ENCODE measurements at places on chromosomes 1 and 21.

- no peak for DNase-seq
Observed at GRCh38 chr1:225631021-225631663, 21.8 kb downstream of the ENAH start.

DNA sequence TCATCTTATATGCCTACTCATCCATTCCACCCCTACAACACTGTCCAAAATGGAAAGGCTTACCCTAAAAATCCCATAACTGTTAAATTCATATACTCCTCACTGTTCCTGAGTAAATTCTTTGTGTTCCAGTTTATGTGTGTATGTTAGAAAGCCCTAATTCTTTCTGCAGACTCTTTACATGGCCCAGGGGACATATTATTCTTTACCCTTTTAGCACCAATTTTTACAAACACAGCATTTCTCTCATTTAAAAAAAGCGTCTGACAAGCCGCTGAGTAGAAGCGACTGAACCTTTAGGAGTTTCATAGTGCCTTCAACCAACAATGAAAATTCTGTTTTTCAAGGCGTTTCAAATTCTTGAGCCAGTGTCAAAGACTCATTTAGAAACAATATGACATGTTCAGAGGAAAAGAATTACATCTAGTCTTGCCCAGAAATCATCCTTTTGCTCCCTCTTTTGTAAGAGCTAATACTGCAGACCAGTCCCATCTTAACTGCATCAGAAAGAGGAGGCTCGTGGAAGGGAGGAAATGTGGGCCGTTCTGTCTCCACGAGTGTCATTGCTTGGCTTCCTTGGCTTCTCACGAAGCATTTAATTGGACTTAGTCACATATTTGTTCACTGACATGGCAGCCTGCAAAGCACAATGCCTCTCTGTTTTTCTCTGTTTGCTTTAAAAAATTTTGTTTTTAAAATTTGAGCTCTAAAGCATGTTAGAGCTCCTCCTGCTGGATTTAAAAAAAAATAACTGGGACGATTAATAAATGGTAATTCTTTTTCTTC, 21.3 kb upstream of the C1orf105 start:
- peak; percentile 91 for DNase-seq

GRCh38 chr1:203629507-203630082, 3.0 kb downstream of the ATP2B4 start:
- no peak for DNase-seq

GRCh38 chr1:95197616-95198252, 36.3 kb upstream of the RWDD3 start:
- peak; percentile 9 for DNase-seq

- DNase-seq = no peak
Observed at GRCh38 chr1:99992760-99993467, 23.1 kb downstream of the SLC35A3 start.

GRCh38 chr1:58818075-58818474, 34.2 kb upstream of the JUN start:
- no peak for DNase-seq

GRCh38 chr1:108016451-108016920, 51.5 kb upstream of the VAV3 start:
- no peak for DNase-seq

DNA sequence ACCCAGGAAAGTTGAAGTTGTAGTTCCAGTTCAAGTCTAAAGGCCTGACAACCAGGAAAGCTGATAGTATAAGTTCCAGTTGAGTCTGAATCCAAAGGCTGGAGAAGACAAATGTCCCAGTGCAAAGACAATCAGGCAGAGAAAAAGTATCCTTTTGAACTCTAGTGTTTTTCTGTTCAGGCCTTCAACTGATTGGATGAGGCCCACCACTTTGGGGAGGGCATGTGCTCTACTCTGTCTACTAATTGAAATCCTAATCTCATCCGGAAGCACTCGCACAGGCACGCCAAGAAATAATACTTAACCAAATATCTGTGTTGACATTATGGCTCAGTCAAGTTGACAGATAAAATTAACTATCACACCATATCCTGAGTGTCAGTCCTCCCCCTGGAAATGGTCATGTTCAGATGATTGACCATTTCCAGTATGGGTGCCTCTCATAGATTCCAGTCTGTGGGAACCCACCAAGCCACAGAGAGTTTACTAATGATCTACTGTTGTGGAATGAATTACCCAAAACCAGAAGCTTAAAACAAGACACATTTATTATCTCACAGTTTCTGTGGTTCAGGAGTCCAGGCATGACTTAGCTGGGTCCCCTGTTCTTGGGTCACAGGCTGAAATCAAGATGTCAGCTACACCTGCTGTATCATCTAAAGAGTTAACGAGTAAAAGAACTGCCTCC, 296.3 kb upstream of the ZP4 start:
- no peak for DNase-seq

DNA sequence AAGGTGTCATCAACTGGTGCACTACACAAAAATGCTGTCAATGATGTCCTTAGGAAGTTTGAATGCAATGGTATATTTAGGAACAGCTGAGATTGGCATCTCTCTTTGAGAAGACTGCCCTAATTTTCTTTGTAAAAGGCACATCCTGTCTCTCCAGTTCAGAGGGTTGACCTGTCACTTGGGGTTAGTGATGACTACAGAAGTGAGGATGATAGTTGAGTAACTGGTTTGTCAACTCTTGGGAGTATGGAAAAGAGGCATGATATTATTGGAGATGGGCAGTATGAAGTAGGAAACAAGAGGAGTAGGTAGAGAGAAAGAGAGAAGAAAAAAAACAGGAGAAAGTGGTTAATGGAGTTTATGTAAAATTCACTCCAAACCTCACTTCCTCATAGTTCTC, 40.4 kb upstream of the PIGC start:
- DNase-seq = no peak

DNA sequence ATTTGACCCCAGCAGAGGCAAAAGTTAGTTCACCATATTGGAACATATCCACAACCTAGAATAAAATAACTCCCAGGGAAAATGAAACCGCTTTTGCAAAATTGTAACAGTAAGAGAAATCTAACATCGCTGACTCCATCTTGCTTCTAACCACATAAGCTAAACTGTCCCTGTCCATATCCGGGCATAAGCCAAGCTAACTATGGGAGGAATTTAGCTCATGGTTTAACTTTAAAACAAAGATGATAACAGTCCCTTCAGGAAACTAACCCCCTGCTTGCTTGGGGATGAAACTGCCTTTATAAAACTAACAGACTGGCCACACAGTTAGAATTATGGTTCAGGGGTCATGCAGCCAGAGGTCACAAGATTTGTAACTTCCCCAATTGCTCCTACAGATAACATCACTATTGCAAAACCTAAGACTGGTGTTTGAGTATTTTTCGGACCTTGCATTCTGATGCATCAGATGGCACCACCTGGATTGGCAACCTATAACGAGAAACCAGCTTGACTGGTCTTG, 46.3 kb downstream of the TESK2 start:
- DNase-seq = no peak

- no peak for DNase-seq
Observed at GRCh38 chr21:42144679-42145568, 73.8 kb downstream of the UMODL1 start.

DNA sequence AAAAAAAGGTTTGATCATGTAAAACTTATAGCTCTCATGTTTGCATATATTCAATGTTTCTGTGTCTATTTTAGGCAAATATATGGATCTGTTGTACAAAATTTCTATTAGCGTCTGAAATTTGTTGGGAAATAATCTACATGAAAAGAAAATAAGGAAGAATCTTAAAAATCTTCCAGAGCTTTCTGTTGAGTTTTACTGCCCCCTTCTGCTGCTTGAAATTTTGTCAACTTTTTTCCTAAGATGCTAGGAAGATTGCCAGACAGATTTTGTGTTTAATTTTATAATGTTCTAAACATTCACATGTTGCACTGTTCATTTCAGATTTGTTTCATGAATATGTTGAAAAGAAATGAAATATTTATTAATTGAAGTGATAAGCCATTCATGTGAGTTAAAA, 2.5 kb upstream of the PTGS2 start:
- DNase-seq = peak; percentile 55

DNA sequence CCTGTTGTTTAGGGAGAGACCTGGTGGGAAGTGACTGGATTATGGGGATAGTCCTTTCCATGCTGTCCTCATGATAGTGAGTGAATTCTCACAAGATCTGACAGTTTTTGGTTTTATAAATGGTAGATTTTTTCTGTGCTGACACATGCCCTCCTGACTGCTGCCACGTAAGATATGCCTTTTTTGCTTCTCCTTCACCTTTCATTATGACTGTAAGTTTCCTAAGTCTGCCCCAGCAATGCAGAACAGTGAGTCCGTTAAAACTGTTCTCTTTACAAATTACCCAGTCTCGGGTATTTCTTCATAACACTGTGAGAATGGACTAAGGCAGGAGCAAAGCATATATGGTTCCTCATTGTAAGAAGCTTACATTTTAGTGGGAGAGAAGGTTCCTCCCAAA, 1727.2 kb downstream of the NCAM2 start:
- no peak for DNase-seq

- DNase-seq = no peak
Observed at GRCh38 chr1:1393014-1393413, 6.1 kb downstream of the CCNL2 start.

- no peak for DNase-seq
Observed at GRCh38 chr1:34925730-34926129, 3.7 kb downstream of the DLGAP3 start.

DNA sequence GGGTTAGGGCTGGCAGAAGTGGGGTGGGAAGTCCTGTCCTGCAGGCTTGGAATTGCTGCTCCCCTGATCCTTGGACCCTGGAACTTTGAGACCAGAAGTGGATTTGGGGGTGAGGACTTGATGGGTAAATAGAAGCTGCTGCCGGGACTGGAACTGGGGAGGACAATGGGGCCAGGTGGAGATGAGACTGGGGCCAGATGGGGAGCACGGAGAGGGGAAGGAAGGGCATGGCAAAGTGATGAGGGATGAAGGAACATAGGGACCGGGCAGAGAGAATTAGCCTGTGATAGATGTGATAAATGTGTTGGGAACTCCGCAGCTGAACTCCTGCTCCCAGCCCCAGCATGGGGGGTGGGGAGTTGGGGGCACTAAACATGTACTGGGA, 637 bp downstream of the NHLH1 start:
- no peak for DNase-seq

- no peak for DNase-seq
Observed at GRCh38 chr1:40258445-40258769, 371 bp downstream of the ZMPSTE24 start.

DNA sequence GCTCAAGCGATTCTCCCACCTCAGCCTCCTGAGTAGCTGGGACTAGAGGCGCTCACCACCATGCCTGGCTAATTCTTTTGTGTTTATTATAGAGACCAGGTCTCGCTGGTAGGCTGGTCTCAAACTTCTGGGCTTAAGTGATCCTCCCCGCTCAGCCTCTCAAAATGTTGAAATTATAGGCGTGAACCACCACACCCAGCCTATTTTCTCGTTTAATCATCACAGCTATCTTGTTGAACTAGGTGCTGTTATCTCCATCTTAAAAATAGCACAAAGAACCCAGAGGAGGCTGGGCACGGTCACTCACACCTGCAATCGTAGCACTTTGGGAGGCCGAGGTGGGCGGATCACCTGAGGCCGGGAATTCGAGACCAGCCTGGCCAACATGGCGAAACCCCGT, 28.1 kb downstream of the COL16A1 start:
- DNase-seq = no peak

GRCh38 chr21:29232530-29233255, 66.0 kb upstream of the BACH1 start:
- no peak for DNase-seq

DNA sequence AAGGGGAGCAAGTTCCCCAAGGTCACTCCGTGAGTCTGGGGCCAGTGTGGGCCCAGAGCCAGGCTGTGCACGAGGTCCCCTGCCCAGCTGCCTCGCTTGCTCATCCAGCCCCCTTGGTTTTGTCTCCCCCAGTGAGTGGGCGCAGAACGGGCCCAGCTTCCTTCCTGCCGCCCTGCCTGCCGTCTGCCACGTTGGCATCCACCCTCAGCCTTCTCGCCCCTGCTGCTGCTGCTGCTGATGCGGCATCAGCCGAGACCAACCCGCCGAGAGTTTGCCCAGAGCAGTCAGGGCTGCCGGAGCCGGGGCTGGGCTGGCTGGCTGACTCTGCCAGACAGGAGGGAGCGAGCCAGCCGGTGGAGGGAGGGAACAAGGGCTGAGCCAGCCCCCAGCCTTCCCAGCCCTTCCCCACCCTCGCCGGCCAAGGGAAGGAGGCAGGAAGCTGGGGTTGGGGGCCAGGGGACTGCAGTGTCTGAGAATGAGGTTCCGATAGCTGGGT, 31.4 kb upstream of the WASF2 start:
- DNase-seq = no peak

DNA sequence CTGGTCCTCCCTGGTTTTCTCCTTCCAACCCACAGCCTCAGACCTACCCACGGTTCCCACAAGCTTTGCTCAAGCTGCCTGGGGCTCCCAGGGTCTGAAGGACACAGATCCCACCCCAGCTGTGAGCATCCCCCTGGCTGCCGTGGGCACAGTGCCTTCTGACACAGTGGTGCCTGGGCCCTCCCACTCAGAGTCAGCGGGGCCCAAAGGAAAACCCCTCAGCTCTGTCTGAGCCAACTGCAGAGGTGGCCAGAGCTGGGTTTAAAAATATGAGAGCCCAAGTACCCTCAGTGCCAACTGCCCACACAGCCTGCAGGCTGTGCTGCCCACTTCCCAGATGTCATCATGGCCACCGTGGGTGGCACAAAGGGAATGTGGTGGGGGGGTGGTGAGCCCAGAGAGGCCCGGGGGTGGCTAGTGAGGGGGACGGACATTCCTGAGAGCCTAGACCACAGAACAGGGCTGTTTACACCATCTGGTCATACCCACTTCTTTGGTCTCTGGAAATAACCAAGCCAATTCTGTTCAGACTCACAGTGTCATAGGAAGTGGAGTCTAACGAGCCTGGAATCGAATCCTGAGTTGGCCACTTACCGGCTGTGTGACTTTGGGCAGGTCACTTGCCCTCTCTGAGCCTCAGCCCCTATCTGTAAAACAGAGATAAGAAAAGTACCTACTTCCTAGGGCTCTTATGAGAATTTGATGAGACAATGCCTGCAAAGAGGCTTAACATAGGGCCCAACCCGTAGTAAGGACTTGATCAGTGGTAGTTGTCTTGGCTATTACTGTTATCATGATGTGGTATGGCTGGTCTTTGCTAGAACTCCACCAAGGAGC, 85.5 kb downstream of the CAMK2N1 start:
- DNase-seq = no peak

GRCh38 chr21:43812957-43813655, 23.7 kb downstream of the RRP1 start:
- no peak for DNase-seq

GRCh38 chr1:25782608-25783201, 17.3 kb upstream of the SELENON start:
- no peak for DNase-seq

DNA sequence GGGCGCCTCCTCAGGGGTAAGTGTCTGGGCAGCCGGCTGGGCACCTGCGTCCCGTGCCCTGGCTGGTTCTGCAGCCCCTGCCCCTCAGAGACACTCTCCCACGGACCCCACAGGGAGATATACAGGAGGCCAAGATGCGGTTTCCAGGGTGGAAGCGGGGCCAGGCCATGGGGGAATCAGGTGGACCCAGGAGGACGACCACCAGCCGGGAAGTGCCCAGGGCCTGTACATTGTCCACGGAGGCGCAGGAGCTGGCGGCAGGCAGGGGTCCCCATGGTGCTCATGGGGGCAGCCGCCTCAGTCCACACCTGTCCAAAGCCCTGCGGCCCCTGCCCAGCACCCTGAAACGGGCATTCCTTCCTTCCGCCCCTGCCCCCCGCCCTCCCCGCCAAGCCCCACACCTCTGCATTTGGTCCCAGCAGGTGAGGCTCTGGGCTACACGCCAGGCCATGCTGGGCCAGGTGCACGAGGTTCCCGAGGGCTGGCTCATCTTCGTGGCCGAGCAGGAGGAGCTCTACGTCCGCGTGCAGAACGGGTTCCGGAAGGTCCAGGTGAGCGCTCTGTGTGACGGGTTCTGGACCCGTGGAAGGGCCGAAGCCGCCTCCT, 36.7 kb downstream of the SLC19A1 start:
- no peak for DNase-seq

- no peak for DNase-seq
Observed at GRCh38 chr1:77680173-77680572, 2.3 kb downstream of the ZZZ3 start.
